ENCODE measurements at places on chromosomes 2 and 18. TPM values are rescaled to one million over a fixed set of nuclear protein-coding genes. Genes with fewer than 3 reads are reported as not detected.

DNA sequence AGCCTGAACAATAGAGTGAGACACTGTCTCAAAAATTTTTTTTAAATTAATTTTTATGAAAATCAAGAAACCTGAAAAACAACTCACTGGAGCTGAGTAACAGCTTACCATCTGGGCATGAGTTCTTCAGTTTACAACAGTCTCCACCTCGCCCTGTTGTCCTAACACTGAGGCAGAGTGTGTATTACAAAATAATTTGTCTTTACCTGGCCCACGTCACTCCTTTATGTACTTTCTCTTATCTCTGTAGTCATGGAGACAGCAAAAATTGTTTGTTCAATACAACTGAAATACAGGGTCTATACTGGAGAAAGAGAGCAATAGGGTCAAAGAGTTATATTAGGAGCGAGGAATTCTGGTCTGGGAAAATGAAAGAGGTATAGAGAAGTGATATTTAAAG is 48.1 kb downstream of the CYTIP start:
- DNase-seq: no peak

- DNase-seq: peak; percentile 56
Observed at GRCh38 chr2:35428548-35428947, 927.0 kb upstream of the CRIM1 start.

GRCh38 chr18:63676526-63677323 is 15.0 kb upstream of the SERPINB3 start:
- peak; percentile 10 for DNase-seq

Gene RASGRP3
- total RNA-seq: 3.9 TPM

GRCh38 chr2:61980758-61981157 is 75.3 kb downstream of the COMMD1 start:
- no peak for DNase-seq

Gene FHOD3
- total RNA-seq: not detected

Gene REG3G
- not detected for total RNA-seq

Gene RFX8
- total RNA-seq: 0.30 TPM

- DNase-seq: no peak
Observed at GRCh38 chr2:30673127-30673526, 134.1 kb downstream of the CAPN13 start.

DNA sequence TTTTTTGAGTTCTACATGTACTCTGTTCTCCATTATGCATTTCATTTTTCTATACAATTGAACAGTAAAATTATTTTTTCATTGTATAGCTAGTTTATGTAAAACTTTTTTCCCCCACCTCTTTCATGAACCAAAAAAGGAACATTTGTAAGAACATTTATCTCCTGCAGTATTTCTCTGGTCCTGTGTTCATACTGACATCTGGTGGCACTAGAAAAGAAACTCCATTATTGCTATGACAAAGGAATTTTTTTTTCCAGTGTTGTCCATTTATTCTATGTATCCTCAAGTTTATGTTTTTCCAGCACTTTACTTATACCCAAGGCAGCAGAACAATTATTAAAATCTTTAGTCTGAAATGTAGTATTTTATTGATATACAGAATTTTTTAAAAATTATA is 27.4 kb upstream of the CHAC2 start:
- DNase-seq: no peak
